ENCODE measurements at places on chromosomes 13 and 19.

GRCh38 chr13:109816112-109816807, 29.9 kb upstream of the IRS2 start:
- DNase-seq: no peak

- DNase-seq: no peak
These were observed 13.7 kb downstream of the PPFIA3 start for GRCh38 chr19:49132974-49133609.

DNA sequence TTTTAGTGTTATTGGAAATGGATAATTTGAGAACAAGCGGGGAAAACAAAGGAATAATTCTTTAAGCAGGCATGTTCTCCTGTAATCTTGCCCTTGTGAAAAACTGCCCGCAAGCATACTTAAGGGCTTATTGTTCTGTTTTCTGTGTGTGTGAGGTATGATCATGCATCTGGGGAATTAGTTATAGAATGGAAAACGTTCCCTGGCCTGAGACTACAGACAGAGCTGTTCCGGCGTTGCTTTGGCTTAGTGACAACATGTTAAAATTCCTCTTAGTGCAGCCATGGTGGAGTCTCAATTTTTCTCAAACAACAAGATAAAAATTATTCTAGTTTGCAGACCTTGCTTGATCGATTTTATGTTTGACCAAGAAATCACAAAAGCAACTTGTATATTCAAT, 560.2 kb upstream of the SPRY2 start:
- DNase-seq: no peak

DNA sequence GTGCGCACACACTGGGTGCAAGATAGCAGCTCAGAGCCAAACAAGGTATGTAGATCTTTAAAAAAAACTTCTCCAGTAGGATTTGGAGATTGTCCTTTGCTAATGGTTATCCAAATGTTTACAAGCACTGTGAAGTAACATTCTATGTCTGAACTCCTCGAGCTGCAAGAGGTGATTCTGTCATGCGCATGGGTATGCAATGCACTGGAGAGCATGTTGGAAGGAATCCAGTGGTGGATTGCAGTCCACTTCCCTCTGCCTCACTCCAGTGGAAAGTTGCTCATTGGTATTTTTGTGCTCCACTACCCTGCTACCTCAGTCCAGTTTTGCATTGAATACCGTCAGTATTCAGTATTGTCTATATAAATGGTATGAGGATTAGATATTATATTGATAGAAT, 132.1 kb downstream of the ATP8A2 start:
- no peak for DNase-seq

DNA sequence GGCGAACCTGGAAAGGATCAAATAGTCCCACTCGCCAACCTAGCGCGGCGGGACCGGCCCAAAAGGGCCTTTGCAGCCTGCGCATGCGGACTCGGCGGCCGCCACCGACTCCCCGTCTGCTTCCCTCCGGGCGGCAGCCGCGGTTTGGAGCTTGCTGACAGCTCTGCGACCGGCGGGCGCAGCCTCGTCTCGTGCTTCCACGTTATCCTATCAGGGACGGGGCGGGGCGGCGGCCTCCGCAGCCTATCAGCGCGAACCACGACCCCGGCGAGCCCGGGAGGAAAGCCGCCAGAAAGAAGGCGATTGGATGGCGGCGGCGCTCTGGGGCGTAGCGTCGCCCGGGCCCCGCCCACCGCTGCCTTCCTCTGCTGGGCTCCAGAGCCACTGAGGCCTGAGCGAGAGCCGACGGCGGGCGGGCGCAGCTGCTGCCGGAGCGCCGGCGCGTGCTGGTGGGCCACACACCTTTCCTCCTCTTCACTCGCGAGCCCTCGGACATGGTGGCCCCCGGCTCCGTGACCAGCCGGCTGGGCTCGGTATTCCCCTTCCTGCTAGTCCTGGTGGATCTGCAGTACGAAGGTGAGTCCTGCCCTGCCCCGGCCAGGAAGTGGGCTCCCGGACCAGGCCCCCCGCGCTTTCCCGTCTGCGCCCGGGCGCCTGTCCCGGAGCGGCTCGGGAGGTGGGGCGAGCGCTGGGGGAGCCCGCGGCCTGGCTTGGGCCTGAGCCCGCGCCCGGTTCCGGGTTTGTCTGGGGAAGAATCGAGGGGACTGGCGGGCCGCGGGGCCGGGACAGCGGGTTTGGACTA, at the start of gene DNAJC3:
Gene DNAJC3, plus strand, starts transcription at position 378 of the 802 bp plus-strand sequence. Its CDS starts 117 bp downstream, at position 495.
- DNase-seq: peak; percentile 98

DNA sequence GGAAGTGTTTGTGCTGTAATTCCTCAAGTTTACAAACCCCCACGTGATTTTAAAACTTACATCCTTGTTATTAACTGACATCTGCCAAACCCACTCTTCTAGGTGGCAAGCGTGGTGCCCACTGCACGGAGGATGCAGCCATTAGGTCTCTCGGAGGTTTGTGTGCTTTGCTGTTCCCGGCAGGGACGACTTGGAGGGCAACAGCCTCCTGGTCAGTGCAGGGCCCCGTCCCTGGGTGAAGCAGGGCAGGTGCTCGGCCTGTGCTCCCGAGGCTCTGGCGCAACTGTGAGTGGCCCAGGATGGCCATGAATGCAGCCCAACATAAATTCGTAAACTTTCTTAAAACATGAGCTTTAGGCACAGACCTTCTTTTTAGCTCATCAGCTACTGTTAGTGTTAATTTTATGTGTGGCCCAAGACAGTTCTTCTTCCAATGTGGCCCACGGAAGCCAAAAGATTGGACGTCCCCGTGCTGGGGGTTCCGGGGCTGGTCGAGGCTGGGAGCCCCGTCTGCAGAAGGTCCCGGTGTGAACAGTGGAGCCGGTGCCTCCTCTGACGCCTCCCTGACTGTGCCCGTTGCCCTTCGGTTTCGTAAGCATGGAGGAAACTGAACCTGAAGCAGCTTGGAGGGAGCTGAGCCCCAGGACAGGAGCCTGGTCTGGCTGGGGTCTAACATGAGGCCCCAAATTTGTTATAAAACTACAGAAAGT, 11.9 kb downstream of the GAS6 start:
- no peak for DNase-seq

DNA sequence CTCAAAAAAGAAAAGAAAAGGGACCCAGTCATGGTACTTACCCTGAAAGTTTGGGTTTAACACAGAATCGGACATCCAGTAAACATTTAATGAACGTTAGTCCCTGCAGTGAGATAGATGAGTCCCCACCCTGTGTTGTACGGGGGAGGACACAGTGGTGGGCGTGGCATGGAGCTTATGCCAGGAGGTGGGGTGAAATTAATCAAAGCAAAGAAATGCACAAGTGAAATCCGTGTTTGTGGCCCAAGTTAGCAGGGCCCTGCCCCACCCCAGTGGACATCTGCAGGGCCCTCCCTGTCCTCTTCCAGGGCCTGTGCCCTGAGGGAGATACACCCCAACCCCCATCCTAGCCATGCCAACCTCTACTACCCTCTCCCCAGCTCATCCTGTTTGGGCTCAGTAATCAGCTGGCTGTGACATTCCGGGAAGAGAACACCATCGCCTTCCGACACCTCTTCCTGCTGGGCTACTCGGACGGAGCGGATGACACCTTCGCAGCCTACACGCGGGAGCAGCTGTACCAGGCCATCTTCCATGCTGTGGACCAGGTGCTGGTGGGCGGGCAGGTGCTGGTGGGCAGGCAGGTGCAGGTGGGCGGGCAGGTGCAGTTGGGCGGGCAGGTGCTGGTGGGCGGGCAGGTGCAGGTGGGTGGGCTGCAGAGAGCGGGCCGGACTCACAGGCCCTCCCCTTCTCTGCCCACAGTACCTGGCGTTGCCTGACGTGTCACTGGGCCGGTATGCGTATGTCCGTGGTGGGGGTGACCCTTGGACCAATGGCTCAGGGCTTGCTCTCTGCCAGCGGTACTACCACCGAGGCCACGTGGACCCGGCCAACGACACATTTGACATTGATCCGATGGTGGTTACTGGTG, 3.9 kb downstream of the MCOLN1 start:
- DNase-seq: no peak

DNA sequence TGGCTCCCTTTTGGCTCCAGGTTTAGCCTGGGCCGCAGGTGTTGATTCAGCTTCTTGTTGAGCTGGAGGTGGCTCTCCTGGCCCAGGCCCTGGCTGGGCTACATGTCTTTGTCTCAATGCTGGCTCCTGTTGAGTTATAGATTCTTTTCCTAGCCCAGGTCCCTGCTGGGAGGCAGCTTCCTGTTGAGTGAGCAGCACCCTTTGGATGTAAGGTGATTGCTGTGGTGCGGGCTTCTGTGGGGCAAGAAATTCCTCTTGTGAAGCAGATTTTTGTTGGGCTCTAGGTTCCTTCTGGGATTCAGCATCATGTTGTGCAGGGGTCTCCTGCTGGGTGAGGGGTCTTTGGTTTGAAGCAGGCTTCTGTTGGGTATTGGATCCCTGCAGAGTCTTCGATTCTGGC, 545 bp downstream of the LIPE start:
- DNase-seq: no peak

DNA sequence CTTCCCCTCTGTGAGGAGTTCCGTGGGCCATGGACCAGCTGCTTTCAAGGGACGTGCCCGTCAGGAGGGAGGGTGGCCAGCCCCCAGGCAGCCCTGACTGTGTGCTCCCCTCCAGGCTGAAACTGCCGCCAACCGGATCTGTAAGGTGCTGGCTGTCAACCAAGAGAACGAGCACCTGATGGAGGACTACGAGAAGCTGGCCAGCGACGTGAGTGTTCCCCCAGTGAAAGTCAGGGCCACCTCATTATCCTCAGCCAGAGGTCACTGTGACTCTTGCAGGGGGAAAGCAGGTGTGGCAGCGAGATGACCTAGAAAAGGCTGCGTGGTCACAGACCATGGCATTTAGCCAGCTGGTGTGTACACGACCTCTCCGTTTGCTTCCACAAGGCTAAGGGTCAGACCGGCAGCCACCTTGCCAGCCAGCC, 29.9 kb downstream of the CAPN12 start:
- no peak for DNase-seq

DNA sequence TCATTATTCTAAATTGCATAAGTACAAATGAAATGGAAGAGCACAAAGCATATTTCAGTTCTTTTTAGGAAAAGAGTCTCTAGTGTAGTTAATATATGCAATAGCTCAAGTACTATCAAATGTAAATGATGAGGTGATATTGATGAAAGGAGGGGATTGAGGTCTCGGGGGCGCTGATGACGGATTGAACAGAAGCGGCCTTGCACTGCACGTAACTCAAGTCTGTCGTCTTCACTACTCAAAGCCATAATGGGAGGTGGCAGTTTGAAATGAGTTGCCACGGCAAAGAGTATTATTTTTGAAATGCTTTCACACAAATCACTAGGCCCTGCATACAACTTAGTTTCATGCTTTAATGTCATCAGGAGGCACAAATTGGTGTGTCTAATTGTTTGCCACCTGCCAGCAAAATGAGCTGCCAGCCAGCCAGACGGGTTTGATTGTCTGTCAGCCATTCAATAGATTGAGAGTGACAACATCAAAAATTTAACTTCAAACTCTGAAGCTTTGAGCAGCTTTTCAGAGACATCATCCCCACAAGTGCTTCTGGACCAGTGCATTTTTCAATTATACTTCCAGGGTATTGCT, 256.6 kb downstream of the NBEA start:
- no peak for DNase-seq

DNA sequence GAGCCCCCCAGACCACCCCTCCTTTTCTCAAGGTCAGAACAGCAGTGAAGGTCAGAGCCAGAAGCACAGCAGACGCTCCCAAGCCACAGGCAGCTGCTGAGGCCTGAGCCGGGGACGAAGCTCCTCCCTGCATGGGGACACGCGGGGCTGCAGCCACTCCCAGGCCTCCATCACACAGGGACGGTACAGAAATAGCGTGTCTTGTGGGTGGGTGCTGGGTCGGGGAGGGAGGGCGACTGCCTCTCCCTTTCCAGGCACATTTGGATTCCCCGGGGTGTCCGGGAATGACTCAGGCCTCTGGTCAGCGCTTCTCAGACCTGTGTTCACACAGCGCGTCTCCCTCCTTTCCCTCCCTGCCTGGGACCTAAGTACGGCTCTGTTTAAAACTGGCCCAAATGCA, 33.2 kb downstream of the RASA3 start:
- no peak for DNase-seq

- DNase-seq: no peak
These were observed 622 bp upstream of the FDX2 start for GRCh38 chr19:10316229-10317044.

DNA sequence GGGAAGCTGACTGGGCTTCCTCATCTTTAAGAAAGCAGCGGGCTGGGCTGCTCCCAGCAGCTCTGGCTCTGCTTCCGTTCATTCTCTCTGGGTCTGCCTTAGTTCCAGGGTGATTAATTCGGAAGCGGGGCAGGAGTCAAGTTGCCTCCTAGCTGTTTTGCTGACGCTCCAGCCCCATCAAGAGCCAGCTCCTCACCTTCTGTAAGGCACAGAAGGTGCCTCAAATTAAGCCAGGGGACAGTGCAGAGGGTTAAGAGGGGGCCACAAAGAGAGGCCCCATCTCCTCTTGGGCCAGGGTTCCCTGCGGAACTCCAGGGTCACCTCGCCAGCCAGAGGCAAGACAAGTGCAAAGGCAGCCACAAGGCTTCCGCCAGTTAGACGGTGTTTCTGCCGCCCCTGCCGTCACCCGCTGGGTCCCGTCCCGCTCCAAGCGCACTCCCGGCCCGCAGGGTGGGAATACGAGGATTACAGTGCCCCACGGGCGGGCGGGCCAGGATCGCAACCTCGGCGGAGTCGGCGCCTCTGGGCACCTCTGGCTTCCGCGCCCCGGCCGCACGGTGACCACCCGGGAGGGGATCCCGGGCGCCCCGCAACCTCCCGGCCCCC, 508 bp downstream of the SLC15A1 start:
- DNase-seq: no peak

GRCh38 chr13:42977219-42977659, 14.8 kb downstream of the EPSTI1 start:
- no peak for DNase-seq

DNA sequence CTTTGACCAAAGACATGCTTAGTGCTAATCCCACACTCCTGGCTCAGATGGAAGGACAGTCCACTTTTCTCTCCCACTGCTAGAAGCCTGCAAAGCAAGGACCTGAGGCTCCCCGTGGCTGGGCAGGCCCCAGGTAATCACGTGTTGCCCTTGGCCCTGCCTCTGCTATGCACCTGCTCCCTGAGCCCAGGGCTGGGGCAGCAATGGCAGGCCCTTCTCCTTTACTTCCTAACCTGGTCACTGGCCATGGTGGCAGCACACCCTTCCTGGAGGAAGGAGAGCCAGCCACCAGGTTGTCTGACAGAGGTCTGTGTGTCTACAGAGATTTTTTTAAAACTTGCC, 27.9 kb upstream of the ZNF492 start:
- DNase-seq: no peak

DNA sequence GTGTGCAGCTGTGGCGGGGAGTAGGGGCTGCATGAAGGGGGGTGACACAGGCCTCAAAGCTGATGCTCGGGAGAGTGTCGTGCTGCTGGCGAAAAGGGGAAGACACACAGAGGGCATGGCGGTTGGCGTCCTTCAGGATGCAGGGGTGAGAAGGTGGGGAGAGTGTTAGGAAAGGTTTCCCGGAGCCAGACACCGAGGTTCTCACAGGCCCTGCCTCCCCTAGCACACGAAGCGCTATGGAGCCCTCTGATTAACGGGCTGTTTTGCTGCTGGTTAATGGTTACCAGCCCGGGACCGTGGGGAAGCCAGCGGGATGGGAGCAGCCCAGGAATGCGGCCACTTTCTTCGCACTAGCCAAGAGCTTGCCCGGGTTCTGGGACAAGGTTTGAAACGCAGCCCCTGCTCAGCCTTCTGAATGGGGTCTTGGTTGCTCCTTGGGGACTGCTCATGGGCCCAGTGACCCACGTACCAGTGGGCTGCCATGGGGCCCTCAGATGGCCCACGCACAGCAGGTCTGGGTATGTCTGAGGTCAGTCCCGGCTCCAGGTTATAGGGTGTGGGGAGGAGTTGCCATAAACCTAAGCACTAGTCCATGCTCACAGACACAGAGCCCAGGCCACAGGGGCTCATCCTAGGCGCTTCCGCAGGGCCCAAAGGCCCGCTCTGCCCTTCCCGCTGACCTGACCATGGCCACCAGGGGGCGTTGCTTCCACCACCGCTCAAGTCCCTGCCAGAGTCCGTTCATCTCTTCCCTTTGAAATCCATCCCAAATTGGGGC, 31.3 kb upstream of the ISYNA1 start:
- no peak for DNase-seq
